ENCODE measurements at places on chromosomes 5 and 9. TPM values are rescaled to one million over a fixed set of nuclear protein-coding genes. Genes with fewer than 3 reads are reported as not detected.

DNA sequence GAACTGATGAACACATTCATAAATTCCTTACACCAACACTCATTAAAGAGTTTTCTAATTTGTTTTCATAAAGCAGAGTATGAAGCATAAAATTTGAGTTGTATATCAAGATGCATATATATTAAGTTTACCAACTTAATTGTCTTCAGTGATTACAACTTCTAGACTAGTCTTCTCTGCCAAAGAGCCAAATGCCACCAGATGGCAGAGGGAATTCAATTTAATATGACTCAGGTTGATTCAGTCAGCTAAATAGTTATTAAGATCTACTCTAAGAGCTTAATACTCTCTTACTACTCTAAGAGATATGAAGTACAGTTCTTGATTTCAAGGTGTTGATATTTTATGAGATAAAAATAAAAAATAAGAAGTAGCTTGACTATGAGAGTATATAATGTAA lies 53.4 kb downstream of the CDH10 start:
- no peak for DNase-seq

GRCh38 chr9:81558091-81558830 lies 131.1 kb downstream of the TLE1 start:
- peak; percentile 46 for DNase-seq

ROPN1L gene
- 1.1 TPM for total RNA-seq

- peak; percentile 79 for DNase-seq
Observed at GRCh38 chr9:100277166-100277979, 75.4 kb downstream of the TEX10 start.

GRCh38 chr9:5566054-5566618 lies 55.8 kb downstream of the PDCD1LG2 start:
- DNase-seq: no peak

- no peak for DNase-seq
Observed at GRCh38 chr5:21391506-21391905, 1403.5 kb upstream of the CDH18 start.

IL33 gene
- total RNA-seq: 0.11 TPM

- no peak for DNase-seq
Observed at GRCh38 chr5:82717738-82718137, 359.5 kb downstream of the TMEM167A start.

LCN15 gene
- total RNA-seq: not detected

GABRA6 gene
- total RNA-seq: not detected

DNA sequence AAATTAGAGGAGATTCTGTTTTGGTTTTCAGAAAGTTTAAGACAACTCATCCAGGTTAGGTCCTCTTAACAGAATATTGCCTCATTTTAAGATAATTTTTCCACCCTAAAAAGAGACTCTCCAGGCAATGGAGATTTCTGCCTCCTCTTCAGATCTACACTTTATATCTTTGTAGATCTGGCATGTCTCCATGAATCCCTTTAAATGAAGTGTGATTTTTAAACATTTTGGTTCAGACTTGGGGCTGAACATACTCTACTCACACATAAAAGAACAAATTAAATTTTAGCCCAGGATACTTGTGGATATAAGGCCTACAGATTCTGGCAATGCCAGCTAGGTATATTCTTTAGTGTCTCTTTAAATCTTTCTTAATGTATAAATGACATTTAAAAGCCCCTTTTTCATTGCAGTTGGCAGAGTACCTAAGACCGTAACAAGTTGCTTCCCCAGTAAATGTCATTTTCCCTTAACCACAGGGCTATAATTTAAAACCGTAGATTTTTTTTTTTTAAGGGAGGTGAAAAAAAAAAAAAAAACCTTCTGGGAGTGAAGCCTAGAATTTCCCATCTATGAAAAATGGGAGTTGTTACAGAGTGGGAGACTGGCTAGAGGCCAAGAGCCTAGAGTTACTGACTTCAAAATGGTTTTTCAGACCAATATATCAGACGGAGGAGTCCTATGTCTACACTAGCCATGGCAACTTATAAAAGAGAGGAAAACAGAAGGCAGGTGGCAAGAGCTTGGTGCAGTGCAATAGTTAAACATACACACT lies 207.8 kb upstream of the TARS1 start:
- DNase-seq: no peak

GRCh38 chr9:18747595-18747994 lies 273.6 kb downstream of the ADAMTSL1 start:
- DNase-seq: no peak

ANKRD18B gene
- total RNA-seq: 7.9 TPM

FAM221B gene
- total RNA-seq: not detected

GRCh38 chr9:117000196-117000723 lies 313.2 kb downstream of the TRIM32 start:
- DNase-seq: no peak

PCDHB2 gene
- 10.7 TPM for total RNA-seq

DNA sequence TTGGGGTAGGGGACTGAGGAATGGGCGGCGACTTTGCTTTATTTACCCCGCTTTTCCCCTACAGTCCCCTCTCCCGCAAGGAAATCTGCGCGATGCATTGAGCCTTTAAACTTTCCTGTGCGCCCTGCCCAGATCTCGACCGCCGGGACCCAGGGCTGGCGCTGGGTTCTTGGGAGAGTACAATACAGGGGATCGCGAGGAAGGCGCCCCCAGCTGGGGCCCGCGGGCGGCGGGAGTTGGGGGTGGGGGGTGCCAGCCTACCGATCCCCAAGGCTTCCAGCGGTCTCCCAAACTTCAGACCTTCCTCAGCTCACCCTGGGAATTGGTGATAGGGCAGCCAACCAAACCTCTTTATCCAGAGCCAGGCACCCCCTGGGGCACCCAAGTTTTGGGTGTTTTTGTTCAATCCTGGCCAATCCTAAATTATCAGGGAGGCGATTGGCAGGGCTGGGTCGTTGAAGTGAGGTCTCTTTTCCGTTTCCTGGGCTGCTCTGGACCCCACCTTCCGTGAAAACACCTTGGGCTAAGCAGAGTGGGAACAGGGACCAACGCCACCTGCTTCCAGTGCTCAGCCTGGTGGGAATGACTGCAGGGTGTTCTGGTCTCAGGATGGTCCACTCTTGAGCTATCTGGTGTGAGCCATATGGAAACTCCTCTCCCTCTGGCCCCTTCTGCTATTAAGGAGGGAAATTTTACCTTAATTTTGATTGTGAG lies 51.4 kb upstream of the DAB2IP start:
- DNase-seq: no peak

GRCh38 chr5:1174122-1174936 lies 27.1 kb upstream of the SLC6A19 start:
- DNase-seq: peak; percentile 72

- DNase-seq: peak; percentile 65
Observed at GRCh38 chr9:111005746-111006470, 32.4 kb downstream of the LPAR1 start.

DNA sequence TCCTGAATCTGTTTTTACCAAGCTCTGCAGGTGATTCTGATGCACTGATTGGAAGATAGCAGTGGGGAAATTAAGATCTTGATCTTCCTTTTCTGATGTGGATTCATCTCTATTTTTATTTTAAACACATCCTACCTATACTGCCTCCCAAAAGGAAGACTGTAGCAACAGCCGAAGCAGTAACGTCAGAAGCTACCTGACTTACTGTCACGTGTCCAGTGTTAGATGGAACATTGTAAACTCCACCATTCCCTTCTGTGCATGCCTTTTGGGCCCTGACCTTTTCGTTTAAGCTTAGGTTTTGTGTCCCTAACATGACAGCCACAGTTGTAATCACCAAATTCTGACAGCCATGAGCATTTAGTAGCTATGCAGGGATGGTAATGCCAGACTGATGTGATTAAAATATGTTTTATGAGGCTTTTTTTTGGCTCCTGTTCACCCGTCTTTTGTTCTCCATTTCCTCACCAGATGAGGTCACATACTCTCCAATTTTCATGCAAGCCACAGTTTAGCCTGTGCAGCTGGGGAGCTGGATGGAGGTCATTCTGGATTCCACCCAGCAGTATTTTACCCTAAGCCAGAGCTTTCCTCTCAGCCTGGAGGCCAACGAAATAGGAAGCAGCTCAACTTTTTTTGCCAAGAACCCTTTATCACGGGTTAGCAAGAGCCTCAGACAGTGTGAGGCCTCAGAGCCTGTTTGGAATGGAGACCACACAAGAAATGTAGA lies 15.6 kb upstream of the FOXD1 start:
- no peak for DNase-seq

DNA sequence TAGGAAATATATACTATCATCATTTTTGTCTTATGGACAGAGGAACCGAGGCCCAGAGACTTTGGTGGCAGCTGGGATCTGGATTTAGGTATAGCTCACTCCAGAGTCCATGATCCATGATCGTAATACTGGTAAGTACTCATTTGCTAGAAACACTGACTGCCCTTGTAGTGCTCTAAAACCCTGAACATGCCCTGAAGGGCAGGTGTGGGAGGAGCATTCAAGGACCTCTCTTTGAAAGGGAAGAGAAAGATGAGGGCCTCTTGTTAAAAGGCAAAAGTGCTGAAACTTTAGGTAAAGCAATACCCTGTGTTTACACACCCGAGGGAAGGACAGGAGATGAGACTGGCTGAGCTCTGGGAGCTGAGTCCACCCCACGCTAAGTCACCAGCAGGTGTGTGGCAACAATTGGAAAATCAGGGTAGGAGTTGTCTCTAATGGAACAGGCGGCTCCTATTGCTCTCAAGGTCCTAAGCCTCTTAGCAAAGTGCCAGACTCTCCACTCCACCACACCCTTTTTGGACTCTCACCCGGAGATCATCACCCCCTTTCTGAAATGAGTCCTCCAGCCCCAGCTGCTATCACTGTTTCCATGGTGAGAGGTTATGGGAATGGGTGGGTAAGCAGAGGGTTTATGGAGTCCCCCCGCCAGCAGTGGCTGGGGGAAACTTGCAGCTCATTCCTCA lies 34.8 kb downstream of the TRPC7 start:
- DNase-seq: no peak

GRCh38 chr5:126368239-126368812 lies 54.9 kb upstream of the GRAMD2B start:
- DNase-seq: no peak

GRCh38 chr5:153159616-153160015 lies 330.9 kb upstream of the GRIA1 start:
- DNase-seq: peak; percentile 88

CMYA5 gene
- 0.06 TPM for total RNA-seq

C9orf153 gene
- not detected for total RNA-seq

ANKRD31 gene
- not detected for total RNA-seq

- no peak for DNase-seq
Observed at GRCh38 chr5:59500014-59500413, 393.5 kb downstream of the PDE4D start.

DNA sequence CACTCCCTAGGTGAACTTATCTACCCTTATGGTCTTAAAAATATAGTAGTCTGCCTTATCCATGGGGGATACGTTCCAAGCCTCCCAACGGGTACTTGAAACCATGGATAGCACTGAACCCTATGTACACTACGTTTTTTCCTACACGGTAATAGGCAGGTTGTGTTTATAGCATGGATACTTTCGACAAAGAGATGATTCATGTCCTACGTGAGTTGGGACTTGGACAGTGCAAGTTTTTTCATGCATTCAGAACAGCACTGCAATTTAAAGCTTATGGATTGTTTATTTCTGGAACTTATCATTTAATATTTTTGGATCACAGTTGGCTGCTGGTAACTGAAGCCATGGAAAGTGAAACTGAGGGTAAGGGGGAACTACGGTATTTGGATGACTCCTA lies 88.1 kb downstream of the CNTLN start:
- DNase-seq: no peak

- DNase-seq: no peak
Observed at GRCh38 chr5:164651546-164652275, 1146.3 kb downstream of the MAT2B start.

DNA sequence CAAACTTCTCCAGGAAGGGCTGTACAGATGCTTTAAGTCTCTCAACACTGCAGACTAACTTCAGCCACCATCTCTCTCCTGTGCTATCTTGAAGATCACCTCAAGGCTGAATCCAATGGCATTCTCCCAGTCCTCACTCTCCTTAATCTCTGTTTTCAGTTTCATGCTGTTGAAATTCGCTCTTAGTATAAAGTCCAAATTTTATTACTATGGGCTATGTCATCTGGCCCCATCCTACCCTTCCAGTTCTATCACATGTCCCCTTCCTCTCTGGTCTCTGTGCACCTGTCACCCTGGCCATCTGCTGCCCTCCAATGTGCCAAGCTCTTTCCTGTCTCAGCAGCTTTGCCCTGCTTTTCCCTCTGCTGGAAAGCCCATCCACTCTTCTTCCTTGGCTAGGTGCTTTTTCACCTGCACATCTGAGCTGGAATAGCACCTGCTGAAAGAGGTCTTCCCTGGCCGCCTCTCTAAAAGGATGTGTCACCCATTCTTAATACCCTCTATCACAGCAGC lies 284.7 kb upstream of the MAP3K1 start:
- DNase-seq: no peak

- no peak for DNase-seq
Observed at GRCh38 chr9:85212209-85212608, 529.5 kb downstream of the AGTPBP1 start.

RNF208 gene
- not detected for total RNA-seq

DBH gene
- total RNA-seq: not detected

- DNase-seq: no peak
Observed at GRCh38 chr9:98831696-98832095, 24.2 kb downstream of the GALNT12 start.

MZB1 gene
- total RNA-seq: not detected

GRCh38 chr9:5453004-5453403 lies 2.7 kb downstream of the CD274 start:
- DNase-seq: no peak

- DNase-seq: no peak
Observed at GRCh38 chr5:22947921-22948320, 94.8 kb upstream of the CDH12 start.

AQP3 gene
- 16.4 TPM for total RNA-seq

- DNase-seq: peak; percentile 53
Observed at GRCh38 chr5:151005950-151006576, 14.3 kb upstream of the GPX3 start.

DNA sequence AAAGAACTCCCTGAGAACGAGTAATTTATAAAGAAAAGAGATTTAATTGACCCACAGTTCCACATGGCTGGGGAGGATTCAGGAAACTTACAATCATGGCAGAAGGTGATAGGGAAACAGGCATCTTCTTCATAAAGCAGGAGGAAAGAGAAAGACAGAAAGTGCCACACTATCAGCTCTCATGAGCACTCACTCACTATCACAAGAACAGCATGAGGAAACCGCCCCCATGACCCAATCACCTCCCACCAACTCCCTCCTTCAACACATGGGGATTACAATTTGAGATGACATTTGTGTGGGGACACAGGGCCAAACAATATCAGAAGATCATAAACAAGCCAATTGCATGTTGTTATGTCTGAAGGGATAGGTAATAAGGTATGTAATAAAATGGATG lies 935.9 kb upstream of the COX7C start:
- no peak for DNase-seq

DNA sequence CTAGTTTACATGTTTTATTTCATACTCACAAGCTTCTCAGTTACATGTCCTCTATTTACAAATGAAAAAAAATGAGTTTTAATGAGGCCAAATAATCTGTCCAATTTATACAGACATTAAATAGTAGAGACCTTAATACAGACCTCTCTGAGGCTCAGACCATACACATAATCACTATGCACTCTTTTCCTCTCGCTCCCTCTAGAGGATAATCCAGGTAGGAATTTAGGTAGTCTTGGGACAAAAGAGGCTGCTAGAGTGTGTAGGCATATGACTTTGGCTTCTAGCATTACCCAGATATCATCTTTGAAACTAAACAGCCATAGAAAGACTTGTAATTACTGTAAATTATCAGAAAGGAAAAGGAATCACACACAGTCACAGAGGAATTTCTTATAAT lies 444.7 kb downstream of the HINT1 start:
- peak; percentile 65 for DNase-seq

FOXD4L4 gene
- total RNA-seq: 0.06 TPM

TMEFF1 gene
- 2.4 TPM for total RNA-seq

TSSK1B gene
- 0.52 TPM for total RNA-seq

LRRC14B gene
- total RNA-seq: not detected

Measured in LHCN-M2 (cell line).